ENCODE measurements at places on chromosomes 6 and 20.

- no peak for DNase-seq
These were observed 126.5 kb upstream of the B3GAT2 start for GRCh38 chr6:71083308-71083820.

- DNase-seq: no peak
These were observed 41.7 kb upstream of the EMILIN3 start for GRCh38 chr20:41408156-41408794.

DNA sequence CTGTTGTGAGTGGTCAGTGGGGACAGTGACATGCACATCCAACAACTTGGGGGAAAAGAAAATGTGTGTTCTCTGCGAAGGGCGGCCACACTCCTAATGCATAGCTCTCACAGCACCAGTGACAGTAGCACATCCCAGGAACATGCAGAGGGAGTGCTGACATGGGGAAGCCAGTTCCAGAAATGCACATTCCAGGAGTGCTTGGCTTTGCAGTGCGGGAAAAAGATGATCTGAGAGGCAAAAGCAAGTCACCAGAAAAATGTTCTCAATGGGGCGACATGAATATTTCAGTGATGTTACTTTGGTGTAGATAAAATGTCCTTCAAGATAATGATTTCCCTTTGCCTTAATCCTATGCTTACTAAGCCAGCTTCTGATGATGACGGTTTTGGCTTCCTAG, 42.9 kb upstream of the PDE10A start:
- no peak for DNase-seq

GRCh38 chr6:3732345-3733141, 19.0 kb downstream of the PXDC1 start:
- peak; percentile 65 for DNase-seq

DNA sequence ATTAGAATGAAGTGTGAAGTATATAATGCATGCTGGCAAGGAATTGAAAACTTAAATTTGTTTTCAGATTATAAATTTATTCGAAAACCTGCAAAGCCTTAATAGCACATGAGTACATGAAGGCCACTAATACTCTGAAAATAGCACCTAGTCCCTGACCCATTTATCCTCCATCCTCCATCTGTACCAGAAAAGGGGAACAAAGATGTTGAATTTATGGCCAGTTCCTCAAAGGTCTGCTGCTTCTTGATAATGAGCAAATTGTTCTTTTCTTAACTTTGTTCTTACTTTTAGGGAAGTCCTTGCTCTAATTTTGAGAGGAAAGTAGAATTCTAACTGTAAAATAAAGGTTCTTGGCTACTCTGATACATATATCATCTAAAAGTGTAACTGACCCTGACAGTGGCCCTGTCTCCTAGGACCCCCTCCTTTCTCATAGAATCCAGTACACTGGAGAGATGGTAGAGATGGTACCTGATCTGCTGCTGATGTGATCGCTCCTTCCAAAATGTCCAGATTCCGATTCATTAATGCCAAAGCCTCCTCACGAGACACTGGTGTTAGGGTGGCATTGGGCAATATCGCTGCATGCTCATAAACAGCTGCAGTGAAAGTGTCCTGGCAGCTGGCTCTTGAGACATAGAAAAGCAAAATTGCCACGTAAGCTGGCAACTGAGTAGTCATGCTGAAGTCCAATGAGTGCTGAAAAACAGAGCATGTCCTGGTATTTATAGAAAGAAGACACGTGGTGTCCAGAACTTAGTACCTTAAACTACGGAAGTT, at the start of gene VNN1:
Gene VNN1 (minus strand): TSS at position 704 of the 783 bp plus-strand sequence. CDS start 20 bp downstream, at position 684.
- peak; percentile 13 for DNase-seq

- no peak for DNase-seq
These were observed 213.8 kb upstream of the ZFP64 start for GRCh38 chr20:52405417-52405816.

DNA sequence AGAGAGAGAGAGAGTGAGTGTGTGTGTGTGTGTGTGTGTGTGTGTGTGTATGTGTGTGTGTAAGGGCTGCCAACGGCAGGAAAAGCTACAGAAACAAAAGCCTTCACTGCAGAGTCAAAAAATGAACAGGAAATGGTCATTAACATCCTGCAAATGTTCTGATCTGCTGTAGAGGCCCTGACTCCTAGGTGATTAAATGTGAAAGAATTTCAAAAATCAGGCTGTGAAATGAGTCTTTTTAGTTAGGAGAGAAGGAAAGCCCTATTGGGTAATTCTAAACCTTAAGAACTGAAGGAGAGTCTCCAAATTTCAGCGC, 166.5 kb upstream of the MYLIP start:
- DNase-seq: peak; percentile 22

DNA sequence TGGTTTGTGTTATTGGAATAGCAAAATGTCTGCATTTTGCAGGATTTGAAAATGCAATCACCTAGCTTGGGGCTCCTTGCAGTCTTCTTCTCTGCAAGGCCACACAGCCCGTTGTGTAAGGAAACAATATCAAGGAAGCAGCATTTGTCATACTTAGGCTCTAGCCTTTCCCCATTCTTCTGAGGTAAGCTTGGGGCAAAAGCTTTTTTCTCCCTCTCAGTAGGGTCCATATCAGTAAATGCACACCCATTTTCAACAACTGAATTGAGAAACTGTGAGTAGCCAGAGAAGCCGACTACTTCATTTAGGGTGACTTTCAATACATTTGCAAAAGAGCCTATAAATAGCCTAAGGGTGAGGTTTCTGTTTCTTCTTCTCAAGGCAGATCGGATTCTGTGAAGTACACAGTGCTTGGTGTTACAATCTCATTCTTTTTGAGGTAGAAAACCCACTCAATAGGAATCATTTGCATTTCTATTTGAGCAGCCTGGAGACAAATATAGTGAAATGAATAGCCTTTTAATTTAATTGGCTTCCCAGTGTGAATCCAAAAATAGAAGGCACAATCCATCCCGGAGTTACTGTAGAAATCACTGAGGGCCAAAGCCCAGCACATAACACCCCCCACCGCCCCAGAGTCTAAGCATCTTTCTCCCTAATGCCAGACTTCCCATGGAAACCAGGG, 61.8 kb downstream of the BTBD3 start:
- DNase-seq: no peak

GRCh38 chr6:131400779-131401496, 172.1 kb upstream of the ARG1 start:
- no peak for DNase-seq

DNA sequence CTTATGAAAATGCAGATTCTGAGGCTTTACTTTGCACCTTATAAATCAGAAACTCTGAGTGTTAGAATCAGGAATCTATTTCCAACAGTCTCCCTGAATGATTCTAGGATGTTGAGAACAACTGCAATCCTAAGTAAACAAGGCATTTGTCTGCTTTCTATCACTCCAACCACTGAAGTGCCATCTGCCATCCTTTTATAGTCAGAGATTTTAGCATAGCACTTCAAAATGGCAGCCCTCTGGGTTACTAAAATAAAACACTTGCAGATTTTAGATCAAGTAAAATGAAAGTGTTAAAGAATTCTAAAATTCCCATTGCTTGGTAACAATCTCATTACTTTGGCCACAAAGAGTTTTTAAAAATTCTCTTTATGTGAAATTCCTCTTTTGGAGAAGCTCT, 258.9 kb downstream of the CD109 start:
- DNase-seq: no peak

DNA sequence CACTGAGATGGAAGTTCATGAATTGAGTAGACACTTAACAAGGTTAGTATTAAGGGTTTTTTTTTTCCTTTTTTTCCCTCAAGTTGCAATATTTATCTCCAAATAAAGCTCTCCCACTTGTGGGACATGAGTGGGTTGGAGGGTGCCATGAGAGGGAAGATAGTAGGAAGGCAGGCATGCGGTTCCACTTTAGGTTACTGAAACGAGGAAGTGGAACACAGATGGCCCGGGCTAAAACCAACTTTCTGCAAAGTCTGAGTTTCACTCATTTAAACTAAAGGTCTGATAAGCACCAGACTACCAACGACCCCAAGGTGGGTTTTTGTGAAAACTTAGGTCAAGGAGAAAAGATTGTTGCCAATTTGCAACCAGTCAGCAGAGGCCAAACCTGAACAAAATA, 42.2 kb downstream of the TBC1D7 start:
- peak; percentile 68 for DNase-seq
